ENCODE measurements at places on chromosomes 6 and 20.

DNA sequence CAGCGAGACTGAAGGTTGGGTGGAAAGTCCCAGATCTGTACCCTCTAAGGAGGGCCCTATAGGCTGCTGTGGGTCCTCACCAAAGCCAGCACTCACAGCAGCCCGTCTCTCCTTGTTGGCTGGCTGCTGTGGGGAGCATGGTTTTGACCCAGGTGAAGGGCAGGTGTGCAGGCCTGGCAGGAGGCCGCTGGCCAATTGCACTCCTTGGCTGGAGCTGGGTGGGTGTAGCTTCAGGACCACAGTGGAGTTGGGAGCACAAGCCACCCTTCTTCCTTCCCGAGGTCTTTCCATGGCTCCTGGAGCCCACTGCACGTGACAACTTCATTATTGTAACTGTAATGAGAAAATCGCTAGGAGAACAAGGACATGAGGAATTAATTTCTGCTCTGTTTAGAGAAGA is 287.7 kb upstream of the FOXQ1 start:
- DNase-seq: no peak

DNA sequence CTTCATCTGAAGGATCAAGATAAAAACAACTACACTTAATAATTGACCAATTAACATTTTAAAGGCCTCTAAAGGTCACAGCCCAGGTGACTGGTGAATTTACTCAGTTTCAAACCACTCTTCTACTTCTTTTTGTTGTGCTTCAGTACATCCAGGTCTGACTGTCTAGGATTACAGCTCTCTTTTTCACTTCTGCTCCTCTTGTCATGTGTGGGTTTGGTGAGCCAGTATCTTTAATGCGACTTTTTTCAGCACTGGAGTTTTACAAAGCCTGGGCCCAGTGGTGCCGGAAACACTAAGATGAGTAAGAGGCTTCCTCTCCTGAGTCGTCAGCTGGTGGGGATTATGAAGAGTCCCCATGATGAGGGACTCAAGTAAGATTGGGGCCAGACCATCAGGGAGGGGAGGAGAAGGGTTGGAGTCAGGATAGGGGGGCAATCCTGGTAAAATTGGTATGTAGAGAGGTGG is 27.0 kb downstream of the HECA start:
- peak; percentile 55 for DNase-seq

DNA sequence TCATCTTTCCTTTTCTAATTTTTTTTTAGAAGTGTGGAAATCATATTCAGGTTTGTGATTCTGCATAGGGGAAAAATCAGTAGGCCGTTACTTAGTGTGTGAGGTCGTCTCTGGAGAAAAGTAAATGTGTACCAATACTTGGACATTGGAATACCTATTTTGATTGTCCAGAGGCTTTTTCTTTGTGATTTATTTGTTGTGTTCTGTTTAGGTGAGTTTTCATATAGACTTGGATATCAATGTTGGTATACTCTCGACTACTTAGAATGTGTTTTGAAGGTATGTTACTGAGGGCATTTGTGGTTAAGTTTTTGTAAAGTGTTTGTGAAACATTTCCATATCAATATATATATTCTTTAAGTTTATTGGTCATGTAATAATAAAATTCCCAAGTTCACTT is 2.3 kb downstream of the CD2AP start:
- DNase-seq: no peak

- no peak for DNase-seq
Measured at GRCh38 chr6:164072240-164072666, 657.7 kb downstream of the QKI start.

DNA sequence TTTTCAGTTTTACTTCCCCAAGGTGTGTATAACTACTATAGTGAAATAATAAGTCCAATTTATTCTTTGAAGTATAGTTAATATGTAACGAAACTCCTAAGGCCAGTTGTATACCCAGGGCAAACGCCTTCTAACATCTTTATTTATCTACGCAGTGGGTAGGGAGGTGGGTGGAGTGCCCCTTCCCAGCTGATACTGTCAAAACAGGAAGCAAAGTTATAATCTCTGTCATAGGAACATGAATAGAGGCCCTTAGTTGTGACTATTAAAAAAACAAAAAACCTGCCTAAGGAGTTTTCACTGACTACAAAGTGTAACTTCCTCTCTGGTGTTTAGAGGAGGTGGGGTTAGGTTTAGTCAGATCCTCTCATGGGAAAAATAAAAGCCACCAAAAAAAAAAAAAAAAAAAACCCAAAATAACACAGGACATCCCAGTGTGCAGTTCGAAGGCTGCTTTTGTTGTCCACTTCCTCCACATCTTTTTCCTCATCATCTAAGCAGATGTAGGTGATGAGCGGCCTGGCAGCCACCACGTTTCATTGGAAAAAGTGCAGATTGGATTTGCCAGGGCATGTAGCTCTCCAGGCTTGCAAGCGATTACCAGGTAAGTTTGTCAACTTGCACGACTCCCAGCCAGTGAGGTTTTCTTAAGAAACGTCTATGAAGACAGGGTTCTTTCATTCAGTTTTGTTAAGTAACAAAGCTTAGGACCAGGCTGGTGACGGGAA is 58.7 kb downstream of the UTRN start:
- DNase-seq: no peak

- DNase-seq: no peak
Measured at GRCh38 chr6:139029470-139030227, 1.1 kb downstream of the ABRACL start.

GRCh38 chr20:63005365-63005861 is 1.4 kb downstream of the BHLHE23 start:
- DNase-seq: no peak

- DNase-seq: no peak
Measured at GRCh38 chr20:29318871-29319461, 1938.5 kb upstream of the DEFB115 start.

GRCh38 chr6:86152546-86152945 is 509.9 kb upstream of the SYNCRIP start:
- DNase-seq: no peak

DNA sequence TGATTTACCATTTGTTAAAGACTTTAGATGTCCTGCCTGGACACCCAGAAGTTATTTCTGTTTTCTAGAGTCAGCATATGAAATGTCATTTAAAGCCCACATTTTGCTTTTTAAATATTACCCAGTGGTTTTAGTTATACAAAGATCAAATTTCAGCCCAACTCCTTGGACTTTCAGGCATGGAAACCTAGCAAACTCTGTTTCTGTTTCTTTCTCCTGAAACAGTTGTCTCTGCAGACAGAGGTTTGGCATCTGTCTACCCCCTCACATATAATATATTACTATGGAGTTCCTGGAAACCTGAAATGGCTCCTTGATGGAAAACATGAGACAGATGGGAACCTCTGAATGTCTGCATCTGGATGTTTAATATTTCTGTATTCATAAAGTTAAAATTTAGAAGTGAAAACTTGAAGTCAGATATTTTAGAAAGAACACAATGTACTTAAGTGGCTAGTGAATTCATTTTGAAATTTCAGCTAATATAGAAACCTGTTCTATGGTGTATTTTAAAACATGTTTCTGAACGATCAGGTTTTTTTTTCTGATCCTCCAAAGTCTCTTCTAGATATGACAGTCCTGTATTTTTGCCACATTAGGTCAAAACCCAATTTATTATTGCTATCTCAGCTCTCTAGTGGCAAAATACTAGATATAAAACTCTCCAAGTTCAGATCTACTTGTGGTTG is 743.3 kb downstream of the CD109 start:
- no peak for DNase-seq

GRCh38 chr6:111260570-111261298 is 173.4 kb downstream of the SLC16A10 start:
- no peak for DNase-seq

- no peak for DNase-seq
Measured at GRCh38 chr6:6781172-6781872, 192.8 kb downstream of the LY86 start.

GRCh38 chr20:41003143-41003935 is 25.3 kb upstream of the TOP1 start:
- DNase-seq: peak; percentile 41

- DNase-seq: no peak
Measured at GRCh38 chr6:134934793-134935485, 15.0 kb downstream of the ALDH8A1 start.

DNA sequence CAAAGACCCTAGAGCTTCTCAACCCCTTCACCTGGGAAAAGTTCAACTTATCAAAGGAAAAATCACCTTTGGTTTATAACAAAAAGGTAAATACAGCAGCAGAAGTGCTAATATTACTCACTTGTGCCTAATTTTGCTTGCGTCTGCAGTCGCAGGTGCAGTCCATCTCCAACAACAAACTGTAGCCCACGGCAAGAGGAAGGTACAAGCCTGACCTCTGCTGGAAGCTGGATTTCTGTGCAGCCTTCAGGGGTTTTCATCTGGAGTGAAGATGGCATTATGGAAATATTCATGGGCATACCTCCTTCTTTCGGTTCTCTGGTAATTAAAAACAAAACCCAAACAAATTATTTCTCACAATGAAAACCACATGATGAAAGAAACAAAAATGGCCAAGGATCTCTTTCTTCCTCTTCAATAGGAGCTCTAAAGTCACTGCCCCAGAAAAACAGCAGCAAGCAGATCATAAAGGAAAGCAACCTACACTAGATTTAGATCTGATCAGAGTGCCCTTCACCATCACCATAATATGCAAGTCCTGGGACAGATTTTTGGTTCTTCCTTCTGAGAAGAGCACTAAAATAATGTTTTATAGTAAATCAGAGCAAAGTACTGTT is 7.8 kb downstream of the UBE3D start:
- DNase-seq: no peak

DNA sequence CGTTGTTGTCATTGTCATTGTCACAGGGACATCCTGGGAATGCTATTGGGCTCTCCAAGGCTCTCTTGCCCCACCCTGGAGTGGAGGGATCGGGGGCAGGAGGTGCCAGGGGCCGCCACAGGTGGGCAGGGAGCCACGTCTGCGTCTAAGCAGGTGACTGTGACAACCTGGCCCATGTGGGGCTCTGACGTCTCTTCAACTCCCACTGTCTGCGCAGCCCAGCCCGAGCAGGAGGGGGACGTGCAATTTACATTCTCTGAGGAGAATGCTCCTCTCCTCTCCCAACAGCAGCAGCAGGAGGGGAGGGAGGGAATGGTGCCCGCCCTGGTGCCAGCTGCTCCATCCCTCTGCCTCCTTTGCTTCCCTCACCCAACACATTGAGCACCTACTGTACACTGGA is 50.1 kb downstream of the GRM4 start:
- no peak for DNase-seq

DNA sequence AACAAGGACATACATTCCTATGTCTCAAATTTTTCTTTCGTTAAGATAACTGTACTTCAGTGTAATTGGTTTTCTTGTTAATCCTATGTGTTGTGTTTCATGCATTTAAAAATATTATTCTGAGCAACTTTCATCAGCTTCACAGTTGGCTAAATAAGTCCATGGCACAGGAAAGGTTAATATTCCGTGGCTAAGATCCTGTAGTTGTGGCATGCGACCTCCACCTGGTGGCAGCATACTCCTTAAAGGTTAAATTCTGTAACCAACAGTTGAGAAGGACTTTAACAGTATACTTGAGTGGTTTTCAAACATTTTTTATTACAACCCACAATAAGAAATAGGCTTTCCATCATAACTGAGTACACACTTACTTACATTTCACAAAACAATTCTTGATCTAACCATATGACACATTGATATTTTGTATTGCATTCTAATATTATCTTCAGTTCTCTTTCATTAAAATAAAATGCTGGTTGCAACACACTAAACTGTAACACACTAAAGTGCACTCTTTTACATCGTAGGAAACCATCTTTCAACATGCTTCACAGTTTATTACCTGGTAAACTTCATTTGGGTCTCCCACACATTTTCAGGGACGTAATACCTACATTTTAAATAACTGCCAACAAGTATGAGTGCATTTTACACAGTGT is 118.3 kb downstream of the SLX4IP start:
- DNase-seq: no peak

GRCh38 chr20:50679753-50680104 is 11.6 kb downstream of the RIPOR3 start:
- no peak for DNase-seq

- DNase-seq: no peak
Measured at GRCh38 chr20:7959484-7959883, 19.2 kb upstream of the HAO1 start.

GRCh38 chr6:42090819-42091717 is 40.7 kb downstream of the TAF8 start:
- no peak for DNase-seq

- DNase-seq: no peak
Measured at GRCh38 chr20:36852187-36852586, 23.8 kb upstream of the TLDC2 start.

Measured in activated CD4-positive, alpha-beta T cell treated with anti-CD3 and anti-CD28 coated beads for 1 hour (primary cell).